A549 treated with CpdA at 1 μM for 4 hours (cell line): ENCODE measurements at places on chromosomes 6 and 20. TPM values are rescaled to one million over a fixed set of nuclear protein-coding genes. Genes with fewer than 3 reads are reported as not detected.

The SNAP25 gene
- total RNA-seq = 16.3 to 20.3 TPM (median 18.9 TPM) in 5 replicates

The CST3 gene
- 206 to 378 TPM (median 367 TPM) in 5 replicates for total RNA-seq

The WFDC6 gene
- total RNA-seq = not detected in 5 replicates

The MMP24 gene
- 15.8 to 20.6 TPM (median 18.5 TPM) in 5 replicates for total RNA-seq

The RSPH4A gene
- 0.09 to 0.29 TPM (median 0.23 TPM) in 5 replicates for total RNA-seq

The HLA-DOB gene
- 0.10 to 0.29 TPM (median 0.22 TPM) in 3 of 5 replicates, not detected in the others for total RNA-seq

The LY6G6C gene
- 0.11 TPM in 1 of 5 replicates, not detected in the others for total RNA-seq

The TREM1 gene
- 0.23 to 0.49 TPM (median 0.29 TPM) in 3 of 5 replicates, not detected in the others for total RNA-seq

The ARFGAP1 gene
- total RNA-seq = 69.7 to 103 TPM (median 80.9 TPM) in 5 replicates

The PRSS35 gene
- total RNA-seq = 0.03 to 0.14 TPM (median 0.06 TPM) in 4 of 5 replicates, not detected in the other

The C6orf163 gene
- 0.24 to 0.54 TPM (median 0.27 TPM) in 5 replicates for total RNA-seq

The SPACA1 gene
- not detected in 5 replicates for total RNA-seq

The STXBP5 gene
- 7.8 to 10.7 TPM (median 9.2 TPM) in 5 replicates for total RNA-seq

The GPLD1 gene
- total RNA-seq = 0.66 to 1.2 TPM (median 1.1 TPM) in 5 replicates

The AKAP12 gene
- total RNA-seq = 68.2 to 140 TPM (median 103 TPM) in 5 replicates

The IMPG1 gene
- not detected in 5 replicates for total RNA-seq

The PPP1R16B gene
- total RNA-seq = 0.09 to 0.14 TPM (median 0.13 TPM) in 5 replicates

The GJA10 gene
- total RNA-seq = not detected in 5 replicates

The CCDC170 gene
- 0.10 to 0.20 TPM (median 0.17 TPM) in 3 of 5 replicates, not detected in the others for total RNA-seq

The AIF1 gene
- not detected in 5 replicates for total RNA-seq

The COX4I2 gene
- not detected in 5 replicates for total RNA-seq

The MEI4 gene
- not detected in 5 replicates for total RNA-seq

The ARFGEF3 gene
- total RNA-seq = 0.51 to 0.64 TPM (median 0.59 TPM) in 5 replicates

The OSER1 gene
- 45.8 to 57.0 TPM (median 53.3 TPM) in 5 replicates for total RNA-seq

The OR2J3 gene
- not detected in 5 replicates for total RNA-seq
